ENCODE measurements at places on chromosomes 2 and 18.
A peak's percentile ranks its signal among the peaks of the same experiment; 100 is the strongest.

DNA sequence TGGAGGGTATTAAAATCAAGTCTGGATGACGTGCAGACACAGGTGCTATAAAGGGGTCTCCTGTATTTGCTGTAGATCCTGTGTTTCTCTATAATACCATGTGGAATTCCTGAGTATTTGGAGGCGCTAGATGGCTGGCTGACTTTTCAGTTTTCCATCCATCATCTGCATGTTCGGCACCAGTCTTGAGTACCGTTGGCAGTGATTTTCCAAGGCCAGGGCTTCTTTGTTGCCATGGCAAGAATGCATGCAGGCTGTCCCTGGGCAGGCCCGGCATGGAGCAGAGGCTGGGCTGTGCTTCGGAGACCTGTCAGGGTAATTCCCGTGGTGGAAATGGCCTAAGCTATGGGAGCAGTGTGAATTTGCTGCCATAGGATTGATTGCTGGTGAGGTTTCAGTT lies 405.9 kb upstream of the HS6ST1 start:
- no peak for DNase-seq

- no peak for DNase-seq
Measured at GRCh38 chr2:63051795-63052333, 1.2 kb downstream of the OTX1 start.

GRCh38 chr2:191611614-191612013 lies 66.3 kb upstream of the NABP1 start:
- no peak for DNase-seq

DNA sequence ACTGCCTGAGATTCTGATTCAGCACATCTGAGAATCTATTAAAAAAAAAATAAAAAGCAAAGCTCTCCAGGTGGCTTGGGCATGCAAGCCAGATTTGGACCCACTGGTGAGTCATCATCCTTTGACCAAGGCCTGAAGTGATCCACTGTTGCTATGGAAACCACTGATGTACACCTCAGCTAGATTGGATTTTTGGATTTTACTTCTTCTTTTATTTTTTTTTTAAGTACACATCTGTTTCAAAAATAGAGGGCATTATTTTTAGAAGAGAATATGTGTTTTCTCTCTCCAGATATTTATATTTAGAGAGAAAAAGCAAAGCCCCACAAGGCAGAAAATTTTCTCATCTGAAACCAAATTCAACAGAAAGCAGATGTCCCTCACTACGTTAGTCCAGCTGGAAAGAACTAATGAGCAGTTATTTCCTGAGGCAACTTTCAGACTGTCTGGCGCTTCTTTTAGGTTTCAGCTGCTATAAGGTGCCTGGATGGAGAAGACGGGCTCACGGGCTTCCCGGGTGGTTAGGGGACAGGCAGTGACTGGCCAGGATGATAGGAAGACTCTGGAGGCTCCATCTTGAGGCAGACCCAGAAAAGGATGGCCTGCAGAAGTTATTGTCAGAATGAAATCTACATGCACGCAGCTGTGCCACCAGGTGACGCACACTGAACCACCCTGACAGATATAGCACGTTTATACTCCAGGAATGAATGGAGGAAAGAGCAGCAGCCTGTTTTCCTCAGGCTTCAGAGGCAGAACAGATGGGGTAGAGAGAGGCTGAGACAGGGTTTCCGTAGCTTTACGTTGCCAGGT lies 50.5 kb downstream of the MRPL35 start:
- DNase-seq, result peak; percentile 49

GRCh38 chr2:162177301-162177700 lies 25.3 kb upstream of the GCG start:
- no peak for DNase-seq

GRCh38 chr2:85926931-85927661 lies 38.3 kb upstream of the ST3GAL5 start:
- DNase-seq, result peak; percentile 49

DNA sequence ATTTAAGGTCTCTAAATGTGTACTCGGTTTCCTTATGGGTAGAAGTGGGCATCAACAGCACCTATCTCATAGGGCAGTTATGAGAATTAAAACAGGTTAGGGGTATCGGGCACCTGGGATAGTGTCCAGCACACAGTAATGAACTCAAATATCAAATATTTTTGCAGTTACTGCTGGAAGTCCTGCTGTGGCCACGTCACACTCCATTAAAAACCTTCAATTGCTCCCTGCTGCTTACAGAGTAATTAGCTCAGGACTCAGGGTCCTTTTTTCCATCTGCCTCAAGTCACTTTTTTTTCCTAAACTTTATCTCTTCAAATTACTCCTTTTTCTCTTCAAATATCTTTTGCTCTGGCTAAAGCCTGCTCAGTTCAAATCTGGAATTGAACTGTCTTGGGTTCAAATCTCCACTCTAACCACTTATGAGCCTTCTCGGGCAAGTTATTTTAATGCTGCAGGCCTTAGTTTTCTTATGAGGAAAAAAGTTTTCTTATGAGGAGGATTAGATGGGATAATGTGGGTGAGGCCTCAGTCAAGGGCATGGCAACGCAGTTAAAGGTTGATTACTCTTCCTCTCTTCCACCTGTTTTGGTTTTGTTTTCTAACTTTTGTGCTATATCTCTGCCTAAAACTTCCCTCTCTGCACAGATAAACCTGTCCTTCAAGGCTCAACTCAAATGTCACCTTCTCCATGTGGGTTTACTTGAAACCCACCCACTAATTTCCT lies 36.6 kb downstream of the SPRED2 start:
- no peak for DNase-seq

DNA sequence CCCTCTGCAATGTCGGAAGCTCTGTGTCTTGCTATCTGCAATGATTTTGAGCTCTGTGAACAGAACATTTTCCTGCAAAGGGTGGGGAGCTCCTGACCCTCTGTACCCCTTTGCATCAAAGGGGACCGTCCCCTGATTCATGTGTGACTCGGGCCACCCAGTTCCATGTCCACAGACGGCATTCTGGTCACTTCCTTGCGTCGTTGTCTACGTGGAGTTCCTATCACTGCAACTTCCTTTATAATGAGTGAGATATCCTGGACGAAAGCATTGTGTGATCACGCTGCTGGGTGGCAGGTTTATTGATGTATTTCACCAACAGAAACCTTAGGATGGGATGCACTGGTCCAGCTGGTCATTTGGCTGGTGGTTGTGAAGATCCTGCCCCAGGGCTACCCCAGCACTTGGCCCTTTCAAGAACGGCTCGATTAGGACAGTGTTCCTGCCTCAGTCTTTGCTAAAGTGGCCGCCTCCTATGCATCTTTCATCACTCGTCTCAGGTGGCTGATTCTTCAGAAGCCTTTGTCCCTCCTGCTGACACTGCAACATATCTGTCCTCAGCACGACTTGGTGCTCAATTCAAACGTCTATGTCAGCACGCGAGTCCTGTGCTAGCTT lies 202.7 kb downstream of the ACKR3 start:
- no peak for DNase-seq

DNA sequence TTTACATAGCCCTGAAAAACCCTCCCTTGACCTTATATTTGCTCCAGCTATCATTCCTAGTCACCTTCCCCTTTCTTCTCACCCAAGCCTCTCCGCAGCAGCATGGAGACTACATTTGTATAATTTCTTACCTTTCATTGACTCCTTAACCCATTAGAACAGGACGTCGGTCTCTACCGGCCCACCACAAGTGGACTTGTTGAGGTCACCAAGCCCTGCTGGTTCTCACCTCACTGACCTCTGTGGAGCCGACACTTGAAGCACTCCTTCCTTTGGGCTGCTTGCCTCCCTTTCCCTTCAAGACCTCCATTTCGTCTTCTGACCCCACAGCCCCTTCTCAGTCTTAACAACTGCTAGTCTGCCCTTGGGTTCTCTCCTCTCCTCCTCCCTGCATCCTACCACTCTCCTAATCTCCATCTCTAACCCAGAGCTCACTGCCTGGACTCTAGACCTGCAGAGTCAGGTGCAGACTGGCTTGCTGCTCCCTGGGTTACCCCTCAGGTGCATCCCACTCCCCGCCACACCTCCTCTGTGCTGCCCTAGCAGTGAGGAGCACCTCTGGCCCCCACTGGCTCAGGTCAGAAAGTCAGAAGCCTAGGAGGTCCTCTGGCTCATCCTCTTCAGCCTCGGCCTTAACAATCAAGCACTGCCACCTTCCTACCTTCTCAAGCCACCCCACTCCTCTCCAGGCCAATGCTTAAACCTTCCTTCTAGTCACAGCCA lies 5.3 kb upstream of the SFXN5 start:
- DNase-seq, result no peak

DNA sequence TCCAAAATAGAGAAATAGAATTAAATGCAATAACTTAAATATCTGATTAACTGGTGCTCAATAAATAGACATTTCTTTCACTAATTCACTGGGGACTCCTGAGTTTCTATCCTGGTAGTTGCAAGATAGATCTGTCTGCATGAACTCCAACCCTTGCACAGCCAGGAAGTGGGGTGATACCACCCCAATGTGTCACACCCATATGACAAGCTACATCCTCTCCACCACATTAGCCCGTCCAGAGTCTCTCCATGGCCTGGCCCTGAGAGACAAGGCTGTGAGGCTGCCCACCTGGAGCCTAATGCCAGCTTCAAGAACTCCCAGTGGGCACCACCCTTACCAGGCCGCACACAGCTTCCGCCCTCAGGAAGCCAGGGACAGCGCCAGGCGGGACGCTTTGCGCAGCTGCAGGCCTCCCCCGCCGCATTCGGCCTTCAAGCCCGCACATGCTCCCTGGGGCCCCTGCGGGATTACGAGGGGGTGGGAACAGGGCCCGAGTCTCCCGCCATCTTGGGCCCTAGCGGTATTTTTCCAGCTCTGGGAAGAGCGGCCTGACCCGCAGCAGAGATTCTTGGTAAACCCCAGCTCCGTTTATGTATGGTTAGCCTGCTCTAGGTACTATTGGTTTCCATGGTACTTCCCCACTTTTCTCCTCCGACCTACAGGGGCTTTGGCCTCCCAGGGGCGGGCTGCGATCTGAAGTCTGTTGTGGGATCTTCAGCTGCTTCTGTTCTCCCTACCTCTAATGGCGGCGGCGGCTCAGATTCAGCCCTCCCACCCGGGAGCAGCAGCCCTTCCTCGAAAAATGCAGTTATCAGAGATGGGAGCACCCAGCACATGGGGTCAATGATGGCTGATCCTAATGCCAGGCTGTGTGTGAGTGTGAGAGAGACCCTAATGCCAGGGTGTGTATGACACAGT lies at the start of gene TDRD15:
Gene TDRD15, plus strand, starts transcription at position 496 of the 921 bp plus-strand sequence. CDS start 13,500 bp downstream, outside the sequence.
- no peak for DNase-seq

- DNase-seq, result no peak
Measured at GRCh38 chr2:194264586-194264985, 1392.4 kb upstream of the SLC39A10 start.

- DNase-seq, result peak; percentile 34
Measured at GRCh38 chr2:197674591-197674990, 796 bp downstream of the RFTN2 start.

DNA sequence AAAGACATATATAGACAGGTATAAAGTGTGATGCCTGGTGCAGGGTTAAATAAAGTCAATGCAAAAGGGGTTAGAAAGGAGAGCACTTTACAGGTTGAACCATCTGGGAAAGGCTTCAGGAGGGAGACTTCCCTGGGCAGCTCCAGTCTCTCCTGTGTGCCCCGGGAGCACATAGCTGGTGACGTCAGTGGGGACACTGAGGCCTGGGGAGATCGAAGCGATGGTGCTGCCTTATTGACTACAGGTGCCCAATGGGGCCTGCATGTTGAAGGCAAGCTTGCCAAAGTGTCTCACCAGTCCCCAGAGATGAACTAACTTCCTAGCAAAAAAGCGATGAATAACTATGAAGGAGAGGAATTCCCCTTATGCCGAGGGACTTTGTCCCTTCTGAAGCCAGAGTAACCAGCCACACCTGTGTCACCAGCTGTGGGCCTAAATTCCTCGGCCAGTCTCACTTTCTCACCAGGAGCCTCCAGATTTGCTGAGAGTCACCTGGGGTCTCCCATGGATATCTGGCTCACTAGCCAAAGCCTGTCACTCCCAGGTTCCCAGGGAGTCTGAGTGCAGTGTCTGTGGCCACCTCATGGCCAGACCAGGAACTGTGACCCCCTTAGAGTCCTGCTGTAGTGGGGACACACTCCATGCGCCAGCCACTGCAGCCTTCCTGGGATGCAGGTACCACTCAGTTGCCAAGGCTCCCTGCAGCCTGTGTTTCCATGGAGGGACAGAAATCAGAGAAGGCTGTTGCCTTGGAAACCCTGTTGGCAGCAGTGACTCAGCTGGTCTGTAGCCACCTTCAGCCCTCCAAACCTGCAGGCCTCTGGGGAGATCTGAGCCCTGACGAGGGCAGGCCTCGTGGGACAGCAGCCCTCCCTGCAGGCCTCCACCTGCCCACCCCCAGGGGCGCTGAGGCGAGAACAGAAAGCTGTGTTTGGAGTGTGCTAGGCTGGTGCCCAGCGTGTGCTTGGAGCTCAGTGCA lies 128.7 kb downstream of the CTIF start:
- DNase-seq, result no peak

GRCh38 chr2:166591226-166591625 lies 97.2 kb upstream of the SCN7A start:
- DNase-seq, result no peak

DNA sequence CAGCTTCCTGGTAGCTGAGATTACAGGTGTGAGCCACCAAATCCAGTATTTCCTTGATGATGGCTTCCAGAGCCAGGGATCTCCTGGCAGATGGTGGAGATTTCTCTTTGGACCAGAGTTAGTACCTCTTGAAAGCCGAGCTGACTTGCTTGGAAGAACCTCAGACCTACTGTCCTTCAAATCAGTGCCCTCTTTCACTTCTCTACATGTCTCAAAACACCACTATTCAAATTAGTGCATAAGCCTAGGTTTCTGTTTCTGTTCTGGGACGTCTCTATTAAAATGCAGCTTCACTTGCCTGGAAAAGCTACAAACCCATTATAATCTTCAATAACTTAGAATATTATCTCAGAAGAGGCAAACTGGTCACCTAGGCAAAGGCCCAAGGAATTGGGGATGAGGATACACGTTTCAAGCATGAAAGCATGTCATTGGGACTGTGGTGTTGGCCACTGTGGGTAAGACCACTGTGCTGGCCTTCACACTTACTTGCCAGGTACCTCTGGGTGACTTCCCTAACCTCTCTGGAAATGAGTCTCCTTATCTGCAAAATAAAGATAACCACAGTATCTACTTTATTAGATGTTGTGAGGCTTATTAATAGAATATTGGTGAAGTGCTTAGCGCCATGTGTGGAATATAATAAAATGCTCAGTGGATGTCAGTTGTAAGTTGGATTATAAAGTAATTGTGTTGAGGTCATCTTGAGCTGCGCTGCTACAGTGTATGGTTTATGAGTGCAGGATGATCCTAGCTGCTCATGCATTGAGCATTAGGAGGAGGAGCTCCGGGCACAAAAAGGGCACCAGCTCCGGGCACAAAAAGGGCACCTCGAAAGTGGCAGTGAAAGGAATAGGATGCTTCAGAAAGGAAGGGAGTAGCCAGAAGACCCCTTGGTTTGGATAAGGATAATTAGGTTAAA lies 84.5 kb downstream of the DOCK10 start:
- DNase-seq, result no peak

DNA sequence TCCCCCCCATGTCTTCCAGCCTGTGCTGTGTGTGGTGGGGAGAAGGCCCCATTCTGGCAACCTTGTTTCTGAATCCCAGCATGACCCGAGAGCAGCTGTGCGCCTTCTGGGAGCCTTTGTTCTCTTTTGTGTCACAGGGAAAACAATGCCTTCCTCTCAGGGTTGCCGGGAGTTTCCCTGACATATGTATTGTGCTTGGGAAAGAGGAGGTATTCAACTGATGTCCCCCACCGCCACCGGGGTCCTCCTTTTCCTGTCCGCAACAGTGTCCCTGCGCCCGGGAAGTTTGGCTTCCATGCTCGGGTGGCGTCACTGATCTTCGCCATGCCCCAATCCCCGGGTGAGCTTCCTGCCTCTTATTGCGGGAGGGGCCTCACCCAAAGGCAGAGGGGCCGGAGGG lies 77.5 kb upstream of the ASB18 start:
- no peak for DNase-seq
